ENCODE measurements at places on chromosomes 12 and 14.
A peak's percentile ranks its signal among the peaks of the same experiment; 100 is the strongest.

DNA sequence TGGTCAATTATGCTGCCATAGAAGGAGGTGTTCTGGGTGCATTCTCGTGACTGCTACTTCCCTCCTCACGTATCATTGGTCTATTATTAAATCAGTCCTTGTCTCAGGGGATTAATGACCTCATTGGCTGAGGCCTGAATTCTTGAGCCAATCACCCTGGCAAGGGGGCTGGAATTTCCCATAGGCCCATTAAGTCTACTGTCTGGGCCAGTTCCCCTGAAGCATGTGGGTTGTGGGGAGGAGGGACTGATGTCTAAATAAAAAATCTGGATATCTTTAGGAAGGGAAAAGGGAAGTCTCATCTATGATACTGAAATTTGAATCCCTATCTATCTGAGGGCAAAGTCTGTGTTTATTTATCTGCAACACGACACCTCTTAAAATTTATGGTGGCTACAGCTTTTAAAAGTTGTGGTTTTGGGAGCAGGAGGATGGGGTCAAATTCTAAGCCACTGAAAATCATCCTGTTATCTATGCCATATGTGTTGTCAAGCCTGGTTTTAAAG is 71.9 kb downstream of the DYRK2 start:
- peak; percentile 45 for DNase-seq

DNA sequence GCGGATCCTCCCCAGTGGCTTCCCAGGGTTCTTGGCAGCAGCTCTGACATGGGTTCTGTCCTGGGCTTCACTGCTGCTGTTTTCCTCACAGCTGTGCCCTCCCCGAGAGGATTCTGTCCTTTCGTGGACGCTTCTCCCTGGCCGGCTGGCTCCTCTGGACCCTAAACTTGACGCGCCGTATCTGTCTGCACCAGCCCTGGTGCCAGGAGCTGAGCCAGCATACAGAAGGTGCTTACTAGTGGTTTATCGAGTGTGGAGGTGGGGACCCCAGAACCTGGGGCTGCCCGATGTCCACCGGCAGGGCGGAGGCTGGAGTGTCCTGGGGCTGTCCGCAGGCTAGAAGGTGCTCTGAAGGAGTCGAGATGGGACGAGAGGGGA is 17.2 kb downstream of the FBRSL1 start:
- DNase-seq = no peak

DNA sequence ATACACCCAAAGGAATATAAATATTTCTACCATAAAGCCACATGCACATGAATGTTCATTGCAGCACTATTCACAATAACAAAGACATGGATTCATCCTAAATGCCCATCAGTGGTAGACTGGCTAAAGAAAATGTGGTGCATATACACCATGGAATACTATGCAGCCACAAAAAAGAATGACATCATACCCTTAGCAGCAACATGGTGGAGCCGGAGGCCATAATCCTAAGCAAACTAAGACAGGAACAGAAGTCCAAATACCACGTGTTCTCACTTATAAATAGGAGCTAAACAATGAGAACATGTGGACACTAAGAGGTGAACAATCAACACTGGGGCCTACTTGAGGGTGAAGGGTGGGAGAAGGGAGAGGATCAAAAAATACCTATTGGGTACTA is 198.5 kb downstream of the BMP4 start:
- DNase-seq = no peak

DNA sequence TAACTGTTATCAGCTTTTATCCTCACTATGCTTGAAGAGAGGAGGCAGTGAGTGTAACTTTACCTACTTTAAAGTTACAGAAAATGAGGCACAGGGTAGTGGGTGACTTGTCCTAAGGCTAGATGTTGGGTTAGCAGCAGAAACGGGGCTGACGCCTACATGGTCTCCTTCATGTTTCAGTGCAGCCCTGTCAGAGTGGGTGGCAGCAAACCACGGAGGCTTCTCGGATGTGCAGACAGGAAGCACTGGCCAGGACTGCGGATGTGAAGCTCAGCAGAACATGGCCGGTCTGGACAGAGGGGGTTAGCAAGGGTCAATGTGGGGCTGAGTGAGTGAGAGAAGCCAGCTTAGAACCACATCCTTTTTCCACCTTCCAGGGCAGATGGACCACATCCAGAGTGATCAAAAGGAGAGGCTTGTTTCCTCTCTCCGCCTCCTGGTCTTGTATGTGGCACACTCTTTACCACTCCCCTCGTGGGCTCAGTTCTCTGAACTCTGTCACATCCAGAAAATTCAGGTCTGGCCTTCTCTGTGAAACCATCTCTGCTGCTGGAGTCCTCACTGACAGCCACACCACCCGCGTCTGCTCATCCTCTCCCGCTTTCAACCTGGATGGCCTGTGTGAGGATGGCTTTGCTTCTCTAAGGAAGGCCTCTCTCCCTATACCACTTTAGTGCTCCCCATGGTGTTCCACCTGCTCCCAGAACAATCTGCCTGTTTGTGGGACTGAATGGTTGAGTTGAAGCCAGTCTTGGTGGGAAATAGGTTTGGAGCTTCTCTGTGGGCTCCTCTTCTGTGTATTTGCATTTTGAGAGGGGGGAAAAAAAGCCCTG is 14.1 kb downstream of the SUSD6 start:
- no peak for DNase-seq

- DNase-seq = no peak
These were observed 40.5 kb downstream of the DMAC2L start for GRCh38 chr14:50352584-50352983.

- DNase-seq = peak; percentile 76
These were observed 51.0 kb downstream of the BMAL2 start for GRCh38 chr12:27383429-27384260.

GRCh38 chr12:113477842-113478215 is 6.2 kb upstream of the LHX5 start:
- DNase-seq = no peak

DNA sequence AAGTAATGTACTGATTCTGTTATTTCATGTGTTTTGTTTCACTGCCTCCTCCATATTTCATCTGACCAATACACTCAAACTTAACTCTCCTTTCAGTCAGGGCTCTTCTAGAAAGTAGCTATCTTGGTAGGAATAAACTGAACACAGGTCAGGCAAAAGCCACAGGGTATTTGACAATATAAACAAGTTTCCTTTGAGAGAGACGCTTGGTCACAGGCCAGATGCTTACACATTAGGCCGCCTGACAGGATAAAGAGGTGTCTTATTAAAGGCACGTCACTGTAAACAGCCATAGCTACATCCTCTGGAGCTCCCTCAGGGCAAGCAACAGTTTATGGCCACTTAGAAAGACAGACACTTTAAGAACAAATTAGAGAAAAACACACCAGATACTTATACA is 607.5 kb downstream of the SLC6A15 start:
- no peak for DNase-seq

- DNase-seq = no peak
These were observed 6.7 kb downstream of the IFFO1 start for GRCh38 chr12:6548966-6549683.

DNA sequence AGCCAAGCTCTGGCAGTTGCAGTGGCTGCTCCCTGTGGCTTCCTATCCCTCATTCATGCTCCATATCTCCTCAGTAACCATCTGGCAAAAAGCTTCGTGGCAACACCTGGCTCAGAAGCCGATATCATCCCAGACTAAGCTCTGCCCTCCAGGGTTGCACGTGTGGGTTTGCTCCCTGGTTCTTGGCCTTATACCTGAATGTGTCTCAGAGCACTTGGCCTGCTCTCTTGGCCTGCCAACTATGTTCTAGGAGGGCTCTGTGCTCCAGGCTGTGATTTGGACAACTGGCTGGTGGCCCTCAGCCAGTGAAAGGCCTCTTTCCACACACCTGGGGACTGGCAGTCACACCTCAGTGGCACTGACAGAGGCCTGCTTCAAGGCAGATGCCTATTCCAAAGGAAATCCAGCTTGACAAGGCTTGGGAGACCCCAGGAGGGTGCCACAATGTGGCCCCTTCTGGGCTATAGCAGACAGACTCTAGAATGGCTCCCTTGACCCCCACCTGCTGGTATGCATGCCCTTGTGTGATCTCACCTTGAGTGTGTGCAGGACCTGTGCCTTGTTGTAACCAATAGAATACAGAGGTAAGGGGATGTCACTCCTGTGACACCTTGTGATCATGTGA is 10.5 kb downstream of the PLD4 start:
- no peak for DNase-seq

DNA sequence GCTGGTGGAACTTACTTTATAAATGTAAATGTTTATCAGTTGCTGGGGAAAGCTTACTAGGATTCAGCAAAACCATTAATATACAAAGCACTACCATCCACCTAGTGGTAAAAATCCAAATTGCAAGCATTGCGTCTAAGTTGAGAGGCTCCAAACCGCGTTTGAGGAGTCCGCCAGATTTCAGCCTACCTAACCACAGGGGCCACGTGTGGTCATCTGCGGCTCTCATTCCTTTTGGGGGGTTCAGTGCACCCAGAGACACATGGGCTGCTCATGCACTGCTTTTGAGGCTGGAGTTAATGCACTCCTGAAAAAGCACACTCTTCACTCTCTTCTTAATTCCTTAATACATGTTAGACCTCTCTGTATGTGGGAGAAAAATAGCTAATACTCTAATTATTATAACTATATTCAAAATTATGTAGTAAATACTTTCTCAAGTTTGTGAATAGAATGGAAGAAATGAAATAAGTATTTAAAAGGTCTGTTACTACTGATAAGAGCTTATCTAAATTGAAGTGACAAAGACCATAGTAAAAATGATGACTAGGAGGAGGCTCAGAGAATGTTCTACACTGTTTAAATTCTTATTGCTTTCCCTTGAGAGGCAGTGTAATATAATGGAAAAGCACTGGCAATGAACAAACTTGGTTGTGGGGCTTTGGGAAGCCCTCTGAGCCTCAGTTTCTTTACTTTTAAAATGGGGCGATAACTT is 41.4 kb upstream of the MANSC4 start:
- peak; percentile 50 for DNase-seq

GRCh38 chr12:71139153-71139735 is 18.6 kb downstream of the TSPAN8 start:
- DNase-seq = no peak

GRCh38 chr12:11762723-11763326 is 113.4 kb downstream of the ETV6 start:
- no peak for DNase-seq

DNA sequence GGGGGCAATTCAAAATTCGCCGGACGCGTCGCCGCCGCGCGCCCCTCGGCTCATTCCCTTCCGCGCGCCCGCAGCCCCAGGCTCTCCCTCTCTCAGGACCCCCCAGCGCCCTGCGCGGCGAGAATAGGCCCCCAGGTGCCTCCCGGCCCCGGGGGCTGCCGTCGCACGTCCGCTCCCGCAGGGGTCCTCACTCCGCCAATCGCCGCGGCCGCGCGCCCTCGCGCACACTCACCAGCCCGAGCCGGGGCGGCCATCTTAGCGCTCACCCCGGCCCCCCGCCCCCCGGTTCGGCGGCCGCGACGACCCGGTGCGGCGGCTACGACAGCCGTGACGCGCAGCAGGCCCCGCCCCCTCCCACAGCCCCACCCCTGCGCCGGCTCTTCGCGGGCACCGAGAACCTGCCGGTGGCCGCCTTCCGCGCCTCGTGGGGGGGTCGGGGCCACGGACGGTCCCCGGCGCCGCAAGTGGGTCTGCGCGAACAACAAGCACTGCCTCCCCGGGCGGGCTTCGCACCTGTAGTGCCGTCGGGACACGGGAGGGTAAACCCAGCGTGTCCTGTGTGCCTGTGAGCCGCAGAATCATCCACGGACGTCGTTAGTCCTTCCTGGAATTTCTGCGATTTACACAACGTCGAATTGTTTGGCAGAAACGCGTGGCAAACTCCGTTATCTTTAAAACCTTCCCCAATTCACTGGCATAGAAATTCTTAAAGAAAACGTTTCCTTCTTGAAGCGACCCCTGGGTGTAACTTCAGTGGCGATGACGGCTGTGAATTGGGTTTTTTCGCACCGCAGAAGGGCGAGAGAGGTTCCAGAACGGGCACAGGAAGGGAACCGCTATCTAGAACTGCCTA is 2.5 kb downstream of the USP44 start:
- DNase-seq = peak; percentile 48

DNA sequence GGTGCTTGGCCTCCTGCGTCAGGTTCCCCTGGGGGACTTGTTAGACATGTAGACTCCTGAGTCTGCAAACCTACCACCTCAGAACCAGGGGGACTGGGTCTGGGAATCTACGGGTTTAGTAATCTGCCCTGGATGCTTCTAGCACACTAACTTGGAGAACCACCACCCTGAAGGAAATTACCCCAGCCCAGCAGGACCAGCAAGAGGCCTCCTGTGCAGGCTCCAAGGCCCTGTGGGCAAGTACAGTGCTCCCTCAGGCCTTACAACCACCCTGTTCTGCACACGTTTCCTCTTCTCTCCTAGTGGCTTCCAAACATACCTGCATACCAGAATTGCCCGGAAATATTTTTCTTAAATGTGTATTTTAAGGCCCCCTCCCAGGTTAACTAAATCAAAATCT is 423.0 kb downstream of the FUT8 start:
- DNase-seq = no peak

DNA sequence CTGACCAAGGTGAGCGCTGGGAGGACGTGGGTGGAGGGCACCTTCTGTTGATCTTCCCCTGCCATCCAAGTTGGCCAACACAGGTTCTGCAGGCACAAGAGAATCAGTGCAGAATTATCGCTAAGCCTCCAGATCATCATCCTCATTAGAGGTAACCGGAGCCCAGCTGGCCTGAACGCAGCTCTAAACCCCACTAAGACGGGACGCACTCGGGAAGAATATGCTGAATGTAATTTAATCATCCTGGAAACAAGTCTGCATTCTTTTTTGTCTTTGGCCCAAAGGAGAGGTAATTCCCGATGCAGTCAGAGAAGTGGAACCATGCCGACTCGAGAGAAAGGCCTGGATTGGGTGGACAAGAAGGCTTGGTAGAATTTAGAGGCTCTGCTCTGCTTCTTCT is 111.0 kb upstream of the GSC start:
- no peak for DNase-seq

GRCh38 chr12:13780453-13780852 is 200.9 kb downstream of the GRIN2B start:
- DNase-seq = no peak

DNA sequence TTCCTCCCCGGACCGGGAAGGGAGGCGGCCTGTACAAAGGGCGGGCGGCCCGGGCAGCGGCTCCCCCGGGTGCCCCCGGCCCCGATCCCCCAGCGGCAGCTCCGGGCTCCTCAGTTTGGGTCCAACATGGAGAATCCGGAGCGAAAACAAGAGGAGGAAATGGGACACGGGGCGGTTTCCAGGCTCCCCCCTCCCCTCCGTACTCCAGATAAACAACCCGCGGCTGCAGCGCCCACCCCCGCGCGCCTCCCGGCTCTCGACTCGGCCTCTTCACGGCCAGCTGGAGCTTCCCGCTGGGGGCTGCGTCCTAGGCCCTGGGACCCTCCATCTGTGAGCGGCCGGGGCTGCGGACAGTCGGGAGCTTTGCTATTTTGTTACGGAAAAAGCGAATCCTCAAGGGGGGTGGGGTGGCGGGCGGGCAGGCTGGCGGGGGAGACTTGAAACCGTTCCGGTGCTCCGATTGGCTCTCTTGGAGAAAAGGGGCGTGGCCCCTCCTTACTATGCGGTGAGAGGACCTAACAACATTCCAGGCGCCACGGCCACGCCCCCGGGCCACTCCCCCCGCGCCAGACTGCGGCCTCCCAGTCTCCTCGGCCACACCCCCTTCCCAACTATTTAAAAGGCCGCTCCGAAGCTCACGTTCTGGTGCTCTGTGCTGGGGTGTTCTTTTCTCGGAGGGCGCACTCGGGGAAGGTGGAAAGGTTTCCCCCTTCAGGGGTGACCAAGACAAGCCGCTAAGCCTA is at the start of gene CTDSP2:
Gene CTDSP2, minus strand, starts transcription at position 153 of the 743 bp plus-strand sequence. CDS start 294 bp downstream, outside the sequence.
- peak; percentile 100 for DNase-seq

Measured in ureter (tissue), 1 donor.